ENCODE measurements at places on chromosomes 7 and 10.

DNA sequence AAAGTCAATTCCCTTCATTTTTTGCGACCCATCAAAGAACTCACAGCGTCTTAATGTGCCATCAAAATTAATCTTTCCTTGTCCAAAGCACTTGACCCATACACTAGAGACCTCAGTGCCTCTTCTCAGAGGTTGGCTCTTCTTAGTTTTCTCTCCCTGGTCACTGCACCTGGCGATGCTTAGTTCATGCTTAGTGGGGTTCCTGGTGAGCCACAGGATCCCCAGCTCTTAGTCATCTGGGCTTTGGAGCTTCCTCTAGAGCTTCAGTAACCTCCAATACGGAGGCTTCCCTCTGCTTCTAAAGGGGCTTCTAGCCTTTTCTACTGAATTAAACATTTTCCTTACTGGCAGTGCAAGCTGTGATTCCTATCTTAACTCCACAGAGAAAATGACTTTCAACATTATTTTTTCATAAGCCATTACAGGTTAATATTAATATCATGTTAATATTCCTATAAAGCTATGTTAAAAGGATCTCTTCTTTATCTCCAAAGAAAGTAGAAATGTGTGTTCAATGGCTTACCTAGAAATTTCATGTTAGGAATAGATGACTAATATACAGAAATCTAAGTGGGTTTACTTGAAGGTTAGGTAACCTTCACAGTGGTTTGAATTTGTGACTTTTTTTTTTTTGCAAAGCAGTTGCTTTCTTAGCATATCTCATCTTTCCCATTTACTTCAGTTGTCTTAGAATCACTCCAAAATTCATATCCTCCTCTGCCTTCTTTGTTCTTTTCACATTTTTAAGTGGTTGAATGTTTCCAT, 295.2 kb downstream of the CAMK1D start:
- DNase-seq: no peak

DNA sequence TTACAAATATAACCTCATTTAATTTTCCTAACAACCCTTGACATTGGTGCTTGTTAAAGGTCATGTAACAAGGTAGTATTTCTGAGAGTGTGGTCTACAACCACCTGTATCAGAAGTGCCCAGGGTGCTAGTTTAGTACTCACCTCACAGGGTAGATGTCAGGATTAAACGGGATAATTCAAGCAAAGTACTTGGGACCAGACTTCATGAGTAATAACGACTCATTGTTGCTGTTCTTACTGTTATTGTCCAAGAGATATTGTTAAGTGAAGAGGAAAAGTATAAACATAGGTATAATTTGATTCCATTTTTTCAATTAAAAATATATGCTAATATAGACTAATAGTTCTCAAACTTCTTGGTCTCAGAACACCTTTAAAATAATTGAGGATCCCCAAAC, 179.3 kb downstream of the WNT2 start:
- no peak for DNase-seq

GRCh38 chr7:117997862-117998825, 124.9 kb upstream of the CTTNBP2 start:
- no peak for DNase-seq

- DNase-seq: no peak
Measured at GRCh38 chr7:75729851-75730274, 8.9 kb downstream of the HIP1 start.

GRCh38 chr10:113056441-113057021, 106.5 kb downstream of the TCF7L2 start:
- DNase-seq: no peak

DNA sequence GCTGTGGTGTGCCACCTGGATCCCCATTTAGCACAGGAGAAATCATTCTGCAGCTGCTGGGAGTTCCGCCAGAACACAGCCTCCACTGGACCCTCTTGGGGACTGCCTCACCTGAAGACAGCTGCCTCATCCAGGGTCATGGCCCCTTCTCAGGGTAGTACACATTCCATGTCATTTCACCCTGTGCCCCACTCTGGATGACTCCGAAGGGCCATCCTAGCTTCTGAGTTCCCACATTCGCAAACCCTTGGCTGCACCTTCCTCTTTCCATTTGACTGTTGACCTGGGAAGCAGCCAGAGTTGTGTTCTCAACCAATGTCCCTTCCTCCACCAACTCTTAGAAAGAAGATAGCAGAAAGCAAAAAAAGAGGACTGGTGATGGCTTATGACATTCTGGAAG, 125.6 kb upstream of the TBX20 start:
- no peak for DNase-seq

DNA sequence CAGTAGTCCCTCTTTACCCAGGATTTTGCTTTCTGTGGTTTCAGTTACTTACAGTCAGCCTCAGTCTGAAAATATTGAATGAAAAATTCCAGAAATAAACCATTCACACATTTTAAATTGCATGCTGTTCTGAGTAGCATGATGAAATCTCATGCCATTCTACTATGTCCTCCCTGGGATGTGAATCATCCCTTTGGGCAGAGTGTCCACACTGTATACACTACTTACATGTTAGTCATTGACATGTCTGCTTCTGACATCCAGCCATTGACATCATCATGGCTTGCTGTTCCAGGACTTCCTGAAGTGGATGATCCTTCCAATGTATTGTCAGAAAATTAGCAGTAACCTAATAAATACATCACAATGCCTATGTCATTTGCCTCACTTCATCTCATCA, 34.6 kb upstream of the MALRD1 start:
- no peak for DNase-seq

GRCh38 chr10:85311613-85312337, 983.4 kb downstream of the CCSER2 start:
- DNase-seq: no peak

GRCh38 chr7:95229301-95229700, 95.0 kb downstream of the PON1 start:
- no peak for DNase-seq

- no peak for DNase-seq
Measured at GRCh38 chr7:146290746-146291145, 174.1 kb downstream of the CNTNAP2 start.

DNA sequence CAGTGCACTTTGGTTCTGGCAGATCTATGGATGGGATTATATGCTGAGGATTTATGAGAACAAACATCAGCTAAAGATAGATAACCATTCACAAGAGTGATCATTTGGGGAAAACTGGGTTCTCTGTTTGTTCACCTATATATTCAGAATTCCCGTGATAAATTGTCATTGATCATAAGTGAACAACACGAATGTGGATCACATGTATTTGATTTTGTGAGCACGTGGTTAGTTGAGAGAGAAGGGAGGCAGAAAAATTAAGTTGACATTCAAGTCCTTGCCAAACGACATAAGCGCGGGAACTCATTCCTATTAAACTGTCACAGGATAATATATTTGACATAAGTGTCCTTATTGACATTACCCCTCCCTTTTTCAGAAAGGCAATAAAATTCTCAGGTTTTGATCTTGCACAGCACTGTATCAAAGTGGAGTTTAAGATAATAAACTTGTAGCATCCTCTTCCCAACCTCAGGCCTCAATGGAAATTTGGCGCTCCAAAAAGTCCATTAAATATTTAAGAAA, 64.9 kb upstream of the MYO3A start:
- no peak for DNase-seq

GRCh38 chr10:6128591-6129251, 39.9 kb downstream of the RBM17 start:
- no peak for DNase-seq

GRCh38 chr7:45897042-45897690, 8.9 kb downstream of the IGFBP1 start:
- DNase-seq: no peak

GRCh38 chr7:54897891-54898290, 120.9 kb upstream of the EGFR start:
- DNase-seq: no peak

- no peak for DNase-seq
Measured at GRCh38 chr7:32089256-32089655, 19.0 kb upstream of the PDE1C start.

GRCh38 chr10:131816941-131817700, 83.7 kb upstream of the PPP2R2D start:
- no peak for DNase-seq

DNA sequence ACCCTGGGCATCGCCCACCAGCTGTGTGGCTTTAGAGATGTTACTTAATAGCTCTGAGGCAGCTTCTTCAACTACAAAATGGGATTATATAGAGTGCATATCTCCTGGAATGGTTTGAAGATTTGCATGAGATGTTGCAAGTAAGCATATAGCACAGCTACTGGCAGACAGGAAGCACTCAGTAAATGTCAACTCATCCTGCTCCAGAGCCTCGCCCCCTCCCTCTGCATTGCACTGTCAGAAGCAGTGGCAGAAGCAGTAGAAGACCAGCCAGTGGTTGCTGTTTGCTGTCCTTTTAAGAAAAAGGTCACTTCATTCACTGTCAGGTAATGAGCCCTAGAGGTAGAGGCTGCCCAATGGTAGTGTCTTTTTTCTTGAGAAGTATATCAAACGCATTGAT, 180.0 kb upstream of the GHITM start:
- DNase-seq: no peak

DNA sequence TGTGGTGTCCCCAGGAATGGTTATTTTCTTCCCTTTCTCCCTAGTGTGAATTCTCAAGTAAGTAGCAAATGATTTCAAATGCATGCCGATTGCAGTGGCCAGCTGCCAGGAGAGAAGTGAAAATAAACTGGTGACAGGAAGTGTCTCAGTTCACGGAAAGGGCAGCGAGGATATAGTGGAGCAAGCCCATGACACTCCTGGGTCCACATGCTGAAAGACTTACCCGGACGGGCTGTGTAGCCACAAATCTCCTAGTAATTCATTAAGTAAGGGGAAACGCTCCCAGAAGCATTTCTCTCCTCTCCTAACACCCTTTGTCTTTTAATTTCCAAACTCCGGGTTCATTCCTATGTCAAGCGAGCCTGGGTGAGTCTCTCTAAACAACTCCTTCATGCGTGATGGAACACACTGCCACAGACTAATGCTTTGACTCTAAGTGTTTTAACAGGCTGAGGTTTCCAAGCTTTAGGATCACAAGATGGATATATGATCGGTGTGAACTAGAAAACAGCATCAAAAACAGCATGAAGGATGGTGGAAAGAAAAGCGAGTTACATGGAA, 125.6 kb downstream of the CYP26A1 start:
- no peak for DNase-seq

GRCh38 chr10:3573498-3573897, 211.5 kb downstream of the KLF6 start:
- DNase-seq: no peak

- no peak for DNase-seq
Measured at GRCh38 chr7:132560105-132560504, 16.2 kb downstream of the PLXNA4 start.

GRCh38 chr7:19463581-19463980, 245.3 kb downstream of the POLR1F start:
- DNase-seq: no peak

DNA sequence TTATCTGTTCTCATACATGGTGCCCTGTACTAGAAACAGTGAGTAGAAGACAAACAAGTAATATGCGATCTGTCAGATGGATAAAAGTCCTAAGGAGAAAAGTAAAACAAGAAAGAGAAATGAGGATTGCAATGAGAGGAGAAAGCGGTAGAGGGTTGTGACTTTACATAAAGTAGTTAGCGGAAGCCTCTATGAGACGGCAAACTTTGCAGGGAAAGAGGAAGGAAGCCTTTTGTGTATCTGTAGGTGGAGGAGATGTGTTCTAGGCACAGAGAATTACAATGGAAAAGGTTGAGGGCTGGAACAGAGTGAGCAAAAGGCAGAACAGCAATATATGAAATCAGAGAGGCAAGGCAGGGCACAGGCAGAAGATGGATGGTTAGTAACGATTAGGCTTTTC, 150.4 kb upstream of the SEMA3E start:
- no peak for DNase-seq

GRCh38 chr10:18438361-18439126, 212.8 kb downstream of the NSUN6 start:
- DNase-seq: no peak

GRCh38 chr7:74173491-74173865, 678 bp upstream of the EIF4H start:
- no peak for DNase-seq

GRCh38 chr10:4776234-4776638, 49.8 kb upstream of the AKR1E2 start:
- DNase-seq: no peak

DNA sequence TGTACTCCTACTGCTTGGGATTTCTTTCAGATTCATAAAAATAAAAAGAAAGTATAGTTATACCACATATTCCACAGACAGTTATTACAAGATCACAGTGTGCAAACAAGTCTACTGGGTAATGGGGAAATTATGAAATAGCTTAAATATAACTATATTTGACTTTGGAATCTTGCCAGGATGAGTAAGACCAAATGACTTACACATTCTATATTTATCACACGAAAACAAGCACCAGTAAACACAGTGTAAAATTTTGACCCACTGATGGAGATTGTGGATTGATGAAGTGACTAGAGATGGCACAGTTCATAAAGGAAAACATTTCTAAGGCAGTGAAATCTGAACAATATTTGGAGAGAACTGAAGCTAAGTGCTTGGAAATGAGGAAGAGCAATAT, 339.7 kb downstream of the THSD7A start:
- DNase-seq: no peak

DNA sequence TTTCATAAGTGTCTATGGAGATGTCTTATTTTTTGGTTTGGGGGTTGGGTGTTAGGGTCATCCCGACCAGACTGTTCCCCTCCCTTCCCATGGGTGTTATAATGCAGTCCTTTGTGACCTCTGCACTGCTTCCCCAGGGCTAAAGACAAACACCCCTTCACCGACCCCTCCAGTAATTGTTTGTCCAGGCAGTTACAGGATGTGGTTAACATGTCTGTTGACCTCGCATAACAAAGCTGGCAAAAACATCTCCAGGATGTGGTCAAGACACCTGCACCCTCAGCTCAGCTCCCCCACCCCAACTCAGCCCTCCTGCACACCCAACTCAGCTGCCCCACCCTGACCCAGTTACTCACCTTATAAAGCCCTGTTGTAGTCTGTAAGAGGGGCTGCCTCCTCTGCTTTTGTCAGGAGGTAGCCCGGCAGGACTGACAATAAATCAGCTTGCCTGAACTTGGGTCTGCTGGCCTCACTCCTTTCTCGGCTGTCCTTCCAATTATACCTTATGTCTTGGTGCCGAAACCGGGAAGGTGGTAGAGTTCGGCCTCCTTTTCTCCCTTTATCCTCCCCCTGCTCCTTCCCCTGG, 102.2 kb downstream of the ZNF92 start:
- DNase-seq: peak; percentile 26

DNA sequence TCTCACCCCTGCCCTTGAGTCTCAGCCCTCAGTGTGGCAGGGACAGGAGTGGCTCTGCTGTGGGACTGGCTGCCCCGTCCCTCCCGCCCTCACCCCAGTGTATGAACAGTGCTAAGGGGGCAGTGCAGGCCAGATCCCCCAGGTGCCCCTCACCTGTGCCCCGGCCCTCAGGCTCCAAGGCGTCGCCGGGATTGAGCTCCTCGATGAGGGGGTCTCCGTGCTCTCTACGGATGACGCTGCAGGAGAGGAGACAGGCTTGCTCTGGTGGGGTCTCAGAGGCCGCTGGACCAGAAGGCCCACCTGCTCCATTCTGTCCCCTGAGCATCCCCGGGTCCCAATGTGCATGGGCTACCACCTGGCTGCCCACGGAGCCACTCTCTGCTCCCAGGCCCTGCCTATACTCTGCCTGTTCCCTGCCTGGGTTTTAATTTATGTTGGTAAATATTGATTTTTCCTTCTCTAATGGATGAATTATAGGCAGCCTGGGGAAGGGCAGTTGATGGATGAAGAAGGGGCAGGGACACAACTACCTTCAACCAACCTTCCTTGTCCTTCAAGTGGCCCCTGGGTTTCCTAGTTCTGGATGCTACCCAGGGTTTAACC, 47.2 kb downstream of the GOLGA7B start:
- DNase-seq: no peak
